ENCODE measurements at places on chromosomes 5 and 9.
A peak's percentile ranks its signal among the peaks of the same experiment; 100 is the strongest.

- no peak for DNase-seq
These were observed 62.5 kb downstream of the RASGRF2 start for GRCh38 chr5:81022688-81023084.

DNA sequence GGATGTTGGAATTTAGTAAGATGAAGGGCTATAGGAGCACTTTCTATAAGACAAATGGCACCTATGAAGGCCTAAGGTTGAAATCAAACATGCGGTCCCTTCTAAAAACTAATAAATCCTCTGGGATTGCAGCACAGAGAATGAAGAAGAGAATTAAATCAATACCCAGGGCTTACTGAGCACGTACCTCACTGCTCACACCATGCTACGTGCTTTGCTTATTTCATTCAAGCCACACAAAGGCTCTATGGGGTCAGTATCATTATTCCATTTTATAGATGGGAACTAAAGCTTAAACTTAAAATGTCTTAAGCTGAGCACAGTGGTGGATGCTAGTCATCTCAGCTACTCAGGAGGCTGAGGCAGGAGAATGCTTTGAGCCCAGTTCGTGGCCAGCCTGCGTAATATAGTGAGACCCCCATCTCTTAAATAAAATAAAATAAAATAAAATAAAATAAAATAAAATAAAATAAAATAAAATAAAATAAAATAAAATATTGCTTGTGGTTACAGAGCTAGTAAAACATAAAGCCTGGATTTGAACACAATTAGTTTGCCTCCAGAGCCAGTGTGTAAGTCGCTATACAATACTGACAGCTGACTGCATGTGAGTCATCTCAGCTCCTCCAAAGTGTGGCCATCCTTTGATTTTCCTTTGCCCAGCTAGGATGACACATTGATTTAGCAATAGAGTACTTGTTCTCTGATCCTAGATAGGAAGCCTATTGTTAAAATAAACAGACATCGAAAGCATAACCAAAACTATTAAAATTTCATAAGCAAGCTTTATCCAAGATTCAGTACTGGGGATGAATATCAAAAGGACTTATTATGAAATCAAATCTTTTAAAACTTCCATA lies 20.9 kb upstream of the DPYSL3 start:
- DNase-seq, result peak; percentile 84

DNA sequence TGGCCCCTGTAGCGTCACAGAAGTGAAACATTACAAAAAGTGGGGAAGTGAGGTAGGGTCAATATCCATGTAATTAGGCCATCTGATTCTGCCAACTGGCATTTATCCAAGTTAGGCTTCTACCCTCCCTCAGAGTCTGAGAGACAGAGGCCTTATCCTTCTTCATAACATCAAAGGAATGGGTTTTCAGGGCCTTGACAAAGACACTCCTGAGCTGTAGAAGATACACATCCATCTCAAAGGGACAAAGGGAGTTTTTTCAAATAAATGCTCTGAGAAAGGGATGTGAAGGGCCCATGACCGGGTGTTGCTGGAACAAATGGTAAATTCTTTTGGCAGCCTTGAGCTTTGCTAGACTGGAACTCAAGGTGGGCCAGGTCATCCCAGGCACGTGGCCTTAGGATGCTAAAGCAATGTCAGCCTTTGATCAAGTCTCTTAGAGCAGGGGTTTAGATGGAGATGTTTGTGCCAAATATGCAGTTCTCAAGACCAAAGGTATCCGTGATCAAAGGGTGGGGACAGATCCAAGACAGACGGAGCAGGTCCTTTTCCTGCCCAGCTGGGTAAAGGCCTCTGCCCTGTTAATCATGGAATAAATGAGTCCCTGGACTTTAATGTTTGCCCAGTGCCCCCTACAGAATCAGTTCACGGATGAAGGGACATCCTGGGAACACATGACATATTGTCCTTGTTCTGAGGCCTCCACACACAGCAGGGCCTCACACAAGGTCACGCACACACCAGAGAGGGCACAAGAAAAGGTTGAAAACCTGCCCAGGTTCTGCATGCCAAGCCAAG lies 10.0 kb upstream of the FAM169A start:
- no peak for DNase-seq

GRCh38 chr9:113137196-113138168 lies 13.3 kb upstream of the SLC31A2 start:
- DNase-seq, result no peak

GRCh38 chr9:107906074-107906473 lies 416.5 kb upstream of the KLF4 start:
- no peak for DNase-seq

- DNase-seq, result no peak
These were observed 12.2 kb upstream of the CSNK1A1 start for GRCh38 chr5:149563466-149563865.

- no peak for DNase-seq
These were observed 69.8 kb upstream of the ICE1 start for GRCh38 chr5:5352675-5353074.

DNA sequence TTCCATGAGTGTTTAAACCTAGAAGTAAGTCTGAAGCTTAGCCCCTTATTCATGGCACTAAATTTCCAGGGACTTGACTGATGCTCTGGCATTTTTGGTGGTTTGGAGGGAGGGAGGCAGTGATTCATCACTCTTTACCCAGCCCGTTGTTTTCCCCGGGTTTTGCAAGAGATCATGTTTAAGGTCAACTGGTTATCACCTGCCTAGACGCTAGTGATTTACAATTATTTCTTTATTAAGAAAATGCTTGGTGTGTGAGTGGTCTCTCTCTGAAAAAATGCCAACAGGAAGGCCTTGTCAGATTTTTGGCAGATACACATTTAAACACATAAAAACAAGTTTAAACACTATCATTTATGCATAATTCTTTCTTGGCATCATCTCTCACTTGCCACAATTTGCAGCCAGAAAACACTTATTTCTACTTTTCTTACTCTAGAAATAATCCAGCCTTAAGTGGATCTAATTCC lies 737.9 kb upstream of the ZNF608 start:
- peak; percentile 80 for DNase-seq
